GM12864 (cell line): ENCODE measurements at places on chromosomes 2 and 18.

GRCh38 chr2:150705357-150705756 lies 217.9 kb upstream of the RND3 start:
- DNase-seq = no peak

GRCh38 chr2:43276962-43277391 lies 50.6 kb upstream of the ZFP36L2 start:
- DNase-seq = no peak

DNA sequence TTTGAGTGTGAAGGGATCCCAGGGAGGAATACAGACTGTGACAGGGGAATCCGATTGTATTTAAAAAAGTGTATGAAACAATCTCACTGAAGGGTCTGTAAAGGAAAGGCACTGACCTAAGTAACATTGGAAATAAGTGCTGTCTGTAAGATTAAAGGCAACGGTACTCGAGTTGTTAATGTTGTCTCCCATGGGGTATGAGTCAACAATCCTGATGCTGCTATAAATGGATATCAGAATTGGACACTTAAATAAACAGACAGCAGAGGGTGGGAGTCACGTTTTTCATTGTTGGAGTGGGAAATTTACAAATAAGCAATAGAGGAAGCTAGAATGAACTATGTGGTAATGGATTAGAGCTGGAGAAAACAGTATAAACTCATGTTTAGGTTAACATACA lies 452.4 kb upstream of the RGPD4 start:
- no peak for DNase-seq

GRCh38 chr2:101185656-101186055 lies 34.5 kb upstream of the TBC1D8 start:
- DNase-seq = no peak

DNA sequence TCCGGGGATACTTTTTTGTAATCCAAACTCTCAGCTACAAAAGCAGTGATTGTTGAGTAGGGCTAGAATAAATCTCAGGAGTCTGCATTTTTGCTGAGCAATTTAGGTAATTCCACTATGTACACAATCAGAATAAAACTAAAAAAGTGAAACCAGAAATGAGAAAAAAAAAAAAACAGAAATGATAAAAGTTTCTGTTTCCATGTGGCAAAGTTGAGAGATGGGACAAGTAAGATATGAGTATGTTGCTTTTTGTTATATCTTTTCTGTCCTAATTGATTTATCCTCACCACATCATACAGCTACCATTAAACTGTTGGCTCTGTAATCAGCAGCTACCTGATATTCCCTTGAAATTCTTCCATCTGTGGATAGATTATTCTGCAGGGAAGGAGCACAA lies 92.7 kb downstream of the VWC2L start:
- no peak for DNase-seq
